ENCODE measurements at places on chromosomes 1 and 21.

DNA sequence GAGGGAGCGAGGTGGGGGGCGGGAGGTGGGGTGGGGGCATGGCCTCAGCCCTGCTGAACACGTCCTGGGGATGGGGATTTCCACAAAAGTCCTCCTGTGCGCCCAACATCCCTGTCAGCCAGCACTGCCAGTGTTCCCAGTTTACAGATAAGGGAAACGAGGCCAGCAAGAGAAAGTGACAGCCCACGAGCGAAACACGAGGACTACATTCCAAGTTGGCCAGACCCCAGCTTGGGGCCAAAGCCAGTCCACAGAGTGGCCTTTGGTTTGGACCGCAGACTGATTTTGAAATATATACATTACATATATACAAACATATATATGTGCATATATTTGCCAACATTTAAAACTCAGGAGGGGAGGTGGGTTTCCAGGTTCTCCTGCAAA lies 5.0 kb downstream of the FBXO2 start:
- DNase-seq: no peak

GRCh38 chr1:242813490-242814091 lies 289.1 kb upstream of the PLD5 start:
- DNase-seq: no peak

- no peak for DNase-seq
Observed at GRCh38 chr1:41788427-41788826, 130.3 kb downstream of the HIVEP3 start.

GRCh38 chr1:201511941-201512539 lies 5.1 kb upstream of the CSRP1 start:
- no peak for DNase-seq
